Activated CD4-positive, CD25-positive, alpha-beta regulatory T cell treated with anti-CD3 and anti-CD28 coated beads, Interleukin-2, amount 50 U/mL, for 72 hours (primary cell): ENCODE measurements at places on chromosomes 3 and 15.

DNA sequence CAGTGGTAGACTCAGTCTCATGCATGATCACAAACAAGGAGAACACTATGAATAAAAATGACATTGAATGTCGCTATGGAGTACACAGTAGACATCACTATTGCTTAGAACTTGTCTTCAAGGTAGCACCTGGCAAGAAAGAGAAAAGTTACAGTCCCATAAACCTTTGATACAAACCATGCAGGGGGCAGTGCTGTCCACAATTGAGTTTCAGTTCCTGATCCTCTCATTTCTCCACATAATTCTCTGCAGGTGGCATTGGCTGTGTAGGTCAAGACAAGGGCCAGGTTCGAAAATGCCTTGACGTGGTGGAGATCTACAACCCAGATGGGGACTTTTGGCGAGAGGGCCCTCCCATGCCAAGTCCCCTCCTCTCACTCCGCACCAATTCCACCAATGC, 47.9 kb downstream of the KBTBD12 start:
- no peak for DNase-seq

- DNase-seq, result no peak
Measured at GRCh38 chr15:25829073-25829472, 34.1 kb downstream of the ATP10A start.

- no peak for DNase-seq
Measured at GRCh38 chr3:37383323-37383722, 208.9 kb upstream of the LRRFIP2 start.

GRCh38 chr3:156675830-156676767, 1.7 kb downstream of the TIPARP start:
- peak; percentile 34 for DNase-seq
